Esophagus squamous epithelium (tissue), 5 donors: ENCODE measurements at places on chromosomes 6 and 20.

DNA sequence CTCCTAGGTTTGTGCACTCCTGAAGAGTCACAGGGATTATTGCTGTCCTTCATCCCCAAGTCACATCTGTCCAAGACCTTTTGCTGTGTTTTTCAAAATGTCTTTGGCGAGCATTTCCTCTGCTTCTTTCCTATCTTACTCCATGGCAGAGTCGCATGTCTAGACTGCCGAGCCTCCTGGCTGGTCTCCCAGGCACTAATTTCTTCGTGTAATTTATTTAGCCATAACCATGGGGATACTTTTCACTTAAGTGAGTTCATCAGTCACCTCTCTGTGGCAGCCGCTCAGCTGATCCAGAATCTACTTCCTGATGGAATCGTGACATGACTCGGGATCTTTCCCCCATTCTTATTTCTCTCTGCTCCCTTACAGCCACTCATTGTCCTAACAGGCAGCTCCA, 25.8 kb downstream of the ADGRF5 start:
- DNase-seq: no peak

GRCh38 chr20:40954521-40955165, 74.0 kb upstream of the TOP1 start:
- no peak for DNase-seq

GRCh38 chr6:30743099-30744053, 889 bp upstream of the FLOT1 start:
- DNase-seq: no peak

GRCh38 chr6:167146135-167146534, 11.6 kb downstream of the GPR31 start:
- no peak for DNase-seq

DNA sequence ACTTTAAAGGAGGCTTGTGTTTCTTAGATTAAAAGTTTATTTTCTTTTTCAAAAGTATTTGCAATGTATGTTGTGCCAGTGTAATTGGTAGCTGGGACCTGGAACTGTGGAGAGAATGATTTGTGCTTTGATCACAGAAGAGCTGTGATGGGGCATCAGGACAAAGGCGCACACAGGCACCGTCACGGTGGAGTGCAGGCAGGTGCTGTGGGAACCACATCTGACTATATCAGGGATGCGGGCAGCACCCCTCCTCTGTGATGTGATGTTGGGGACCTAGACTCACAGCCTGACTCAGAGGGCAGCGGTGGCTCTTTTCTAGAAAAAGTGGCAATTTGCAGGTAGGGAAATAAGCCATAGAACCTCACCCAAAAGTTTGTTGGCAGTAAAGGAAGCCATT, 34.5 kb downstream of the SYTL3 start:
- no peak for DNase-seq

DNA sequence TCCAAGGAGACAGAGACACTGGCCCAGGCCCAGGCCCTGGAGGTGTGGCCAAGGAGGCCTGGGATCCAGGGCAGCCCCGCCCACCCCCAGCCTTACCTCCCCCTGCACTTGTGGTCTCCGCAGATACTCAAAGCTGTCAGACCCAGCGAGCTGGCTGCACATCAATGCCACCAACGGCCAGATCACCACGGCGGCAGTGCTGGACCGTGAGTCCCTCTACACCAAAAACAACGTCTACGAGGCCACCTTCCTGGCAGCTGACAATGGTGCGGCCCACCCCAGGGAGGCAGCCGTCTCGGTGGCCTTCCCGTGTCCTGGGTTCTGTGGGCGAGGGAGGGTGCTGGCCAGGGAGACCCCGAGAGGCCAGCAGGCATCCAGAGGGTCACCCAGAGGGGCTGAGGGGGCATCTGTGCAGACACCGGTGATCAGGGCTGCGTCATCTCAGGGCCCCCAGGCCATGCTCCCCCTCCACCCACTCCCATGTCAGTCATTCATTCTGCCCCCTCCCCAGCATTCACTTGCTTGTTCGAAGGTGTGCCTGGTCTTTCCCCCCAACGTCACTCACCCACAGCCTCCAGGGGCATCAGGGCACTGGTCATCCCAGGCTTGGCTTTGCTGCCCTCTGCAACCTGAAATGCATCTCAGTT, 141.3 kb downstream of the TAF4 start:
- DNase-seq: no peak

GRCh38 chr20:58179083-58179431, 49.4 kb downstream of the ANKRD60 start:
- DNase-seq: no peak

GRCh38 chr6:26123947-26124780, 36.9 kb downstream of the HFE start:
- peak; percentile 72 for DNase-seq

- DNase-seq: no peak
These were observed 3.0 kb upstream of the TMEM14C start for GRCh38 chr6:10719964-10720264.

GRCh38 chr6:158849899-158850806, 31.0 kb upstream of the EZR start:
- DNase-seq: no peak

DNA sequence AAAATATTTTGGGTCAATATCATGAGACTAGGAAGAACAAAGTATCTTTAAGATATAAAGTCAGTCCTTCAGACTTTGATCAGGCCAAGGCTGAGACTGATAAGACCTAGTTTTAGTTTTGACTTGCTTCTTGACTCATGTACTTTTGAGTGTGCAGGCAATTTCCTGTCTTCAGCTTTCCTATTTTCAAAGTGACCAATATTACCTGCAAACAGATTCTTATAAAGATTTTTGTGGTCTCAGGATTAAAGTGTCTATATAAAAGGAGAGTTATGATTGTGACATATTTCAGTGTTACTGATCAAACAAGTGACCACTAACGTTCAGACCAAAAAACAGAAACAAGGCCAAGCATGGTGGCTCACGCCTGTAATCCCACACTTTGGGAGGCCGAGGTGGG, 36.0 kb upstream of the AKIRIN2 start:
- DNase-seq: no peak

GRCh38 chr6:106974336-106974998, at the start of gene CD24:
TSS of gene CD24 (minus strand) at chr6:106974729. CDS start at chr6:106974646, 83 bp downstream.
- DNase-seq: no peak

DNA sequence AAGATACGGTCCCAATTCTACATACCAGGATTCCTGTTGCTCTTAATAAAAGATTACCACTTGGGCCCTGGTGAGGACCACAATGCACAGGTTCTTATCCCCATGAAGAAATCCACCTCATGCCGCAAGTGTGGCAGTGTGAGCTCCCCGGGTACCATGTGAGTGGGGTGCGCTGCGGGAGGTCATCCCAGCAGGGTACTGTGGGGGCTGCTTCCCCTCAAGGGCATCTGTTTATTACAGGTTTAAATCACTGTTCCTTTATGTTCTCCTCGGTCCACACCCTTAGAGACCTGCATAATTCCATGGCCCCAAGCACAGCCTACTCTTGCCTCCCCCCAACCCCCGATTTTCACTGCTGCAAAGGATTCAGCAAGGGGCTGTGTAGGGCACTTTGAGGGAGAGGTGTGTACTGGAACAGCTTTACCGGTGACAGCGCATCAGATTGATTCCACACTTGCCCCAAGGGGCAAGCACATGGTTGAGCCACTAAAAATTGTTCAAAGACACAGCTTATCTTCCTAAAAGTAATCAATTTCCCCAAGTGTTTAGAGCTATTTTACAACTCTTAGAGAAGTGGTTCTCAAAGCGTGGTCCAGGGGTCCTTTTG, 6.2 kb downstream of the DIDO1 start:
- no peak for DNase-seq

GRCh38 chr6:34053721-34054120, 92.2 kb downstream of the GRM4 start:
- DNase-seq: no peak

DNA sequence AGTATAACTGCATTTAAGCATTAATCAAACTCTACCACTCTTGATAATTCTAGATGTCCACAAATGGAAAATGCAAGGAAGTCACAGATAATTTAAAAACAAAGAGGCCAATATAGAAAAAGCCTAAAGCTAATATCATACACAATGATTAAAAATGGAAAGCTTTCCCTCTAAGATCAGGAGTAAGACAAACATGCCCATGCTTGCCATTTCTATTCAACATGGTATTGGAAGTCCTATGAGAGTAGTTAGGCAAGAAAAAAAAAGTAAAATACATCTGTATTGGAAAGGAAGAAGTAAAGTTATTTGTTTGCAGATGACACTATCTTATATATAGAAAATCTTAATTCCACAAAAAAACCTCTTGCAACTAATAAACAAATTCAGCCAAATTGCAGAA, 164.6 kb upstream of the FERMT1 start:
- no peak for DNase-seq

GRCh38 chr6:20870493-20870892, 336.2 kb downstream of the CDKAL1 start:
- DNase-seq: no peak

DNA sequence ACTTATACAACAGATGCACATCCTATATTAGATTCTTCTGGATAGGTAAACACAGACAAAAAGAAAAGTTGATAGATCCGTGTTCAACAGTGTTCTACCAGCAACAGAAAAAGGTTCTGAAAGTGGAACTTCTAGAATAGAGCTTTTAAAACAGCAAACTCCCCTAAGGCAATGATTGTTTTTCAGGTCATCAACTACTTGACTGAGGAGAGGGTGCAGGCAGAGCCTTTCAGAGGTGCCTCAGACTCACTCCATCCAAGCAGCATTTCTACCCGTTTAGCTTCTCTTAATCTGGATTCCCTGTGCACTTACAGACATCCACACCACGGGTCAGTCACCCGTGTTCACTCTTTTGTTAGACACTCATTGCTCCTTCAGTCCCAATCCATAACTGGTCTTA, 28.9 kb downstream of the FYN start:
- no peak for DNase-seq

DNA sequence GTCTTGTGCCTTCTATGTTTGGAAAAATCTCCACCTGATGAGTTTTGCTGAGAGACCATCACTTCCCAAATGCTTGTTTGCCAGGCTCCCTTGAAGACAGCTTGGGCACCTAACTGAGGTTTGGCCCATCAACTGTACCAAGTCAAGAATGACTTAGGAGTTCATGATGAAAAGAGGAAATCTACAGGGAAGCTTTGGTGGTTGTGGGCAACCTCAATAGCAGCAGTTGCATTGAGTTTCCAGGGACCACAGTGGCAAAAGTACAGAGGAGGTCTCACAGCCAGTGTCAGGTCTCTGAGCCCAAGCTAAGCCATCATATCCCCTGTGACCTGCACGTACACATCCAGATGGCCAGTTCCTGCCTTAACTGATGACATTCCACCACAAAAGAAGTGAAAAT, 49.7 kb upstream of the PHACTR1 start:
- no peak for DNase-seq

- no peak for DNase-seq
These were observed 43.1 kb downstream of the SLC17A5 start for GRCh38 chr6:73610444-73611275.

DNA sequence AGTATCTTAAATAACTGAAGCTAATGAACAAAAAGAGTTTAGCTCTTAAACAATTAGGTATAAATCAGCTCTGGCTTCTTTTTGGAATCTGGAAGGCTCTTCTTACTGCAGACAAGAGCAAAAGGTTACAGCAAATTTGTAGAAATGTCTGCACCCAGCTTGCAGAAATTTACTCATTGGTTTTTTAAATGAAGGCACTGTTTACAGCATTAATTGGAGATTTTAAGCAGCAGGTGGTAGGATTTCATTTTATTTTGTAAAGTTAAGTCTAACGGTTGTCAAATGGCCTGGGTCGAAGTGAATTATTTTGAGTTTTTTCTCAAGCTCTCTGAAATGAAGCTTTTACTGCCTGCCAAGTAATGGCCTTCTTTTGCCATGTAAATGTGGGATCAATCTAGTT, 102.1 kb downstream of the NRSN1 start:
- no peak for DNase-seq

GRCh38 chr20:34532320-34532719, 16.1 kb downstream of the DYNLRB1 start:
- no peak for DNase-seq

DNA sequence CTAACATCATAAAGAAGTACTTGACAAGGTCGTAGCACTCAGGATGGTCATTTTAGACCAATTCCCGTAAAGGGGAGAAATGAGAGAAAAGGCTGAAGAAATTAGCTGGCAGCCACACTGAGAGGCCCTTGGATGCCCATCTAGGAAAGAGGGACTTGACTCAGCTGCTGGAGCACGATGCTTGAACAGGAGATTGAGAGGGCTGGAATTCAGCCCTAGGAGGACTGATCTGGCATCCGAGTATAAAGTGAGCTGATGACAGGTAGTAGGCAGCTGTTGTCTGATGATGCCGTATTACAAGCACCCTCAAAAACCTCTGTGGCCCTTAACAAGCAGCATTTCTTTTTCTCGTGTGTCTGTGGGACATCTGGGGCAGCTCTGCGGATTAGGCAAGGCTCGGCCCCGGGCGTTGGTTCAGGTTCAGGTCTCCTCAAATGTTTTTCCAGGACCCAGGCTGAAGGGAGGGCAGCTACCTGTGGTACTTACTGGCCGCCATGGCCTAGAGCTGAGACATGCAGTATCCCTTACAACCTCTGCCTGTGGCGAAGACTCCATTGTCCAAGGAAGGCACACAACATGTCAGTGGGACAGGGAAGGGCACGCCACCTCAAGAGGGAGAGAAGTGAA, 219.6 kb upstream of the SNX9 start:
- no peak for DNase-seq

- no peak for DNase-seq
These were observed 32.8 kb downstream of the DYNLT1 start for GRCh38 chr6:158611541-158612370.

- no peak for DNase-seq
These were observed 39.4 kb upstream of the MRPS10 start for GRCh38 chr6:42257063-42257462.

DNA sequence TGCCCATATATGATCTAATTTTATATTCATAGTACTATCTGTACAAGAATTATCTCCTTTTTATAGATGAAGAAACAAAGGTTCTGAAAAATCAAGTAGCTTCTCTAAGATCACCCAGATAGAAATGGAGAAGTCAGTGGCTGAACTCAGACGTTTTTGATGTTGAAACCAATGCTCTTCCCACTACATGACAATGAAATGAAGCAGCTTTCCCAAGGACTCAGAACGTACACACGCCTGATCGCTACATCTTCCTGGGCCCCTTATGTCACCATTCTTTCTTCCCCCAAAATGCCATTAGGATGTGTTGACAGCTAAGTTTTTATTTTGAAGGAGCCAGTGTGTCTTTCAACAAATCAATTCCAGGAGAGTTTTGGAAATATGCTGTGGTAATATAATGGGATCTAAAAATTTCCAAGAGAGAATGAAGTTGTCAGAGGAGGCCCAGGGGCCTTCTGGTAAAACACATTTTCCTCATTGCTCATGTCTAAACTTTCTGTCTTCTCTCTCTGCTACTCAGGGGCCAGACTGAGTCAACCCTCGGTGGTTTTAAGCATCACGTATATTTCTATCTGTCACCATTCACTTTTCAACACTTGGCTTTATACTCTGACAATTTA, 98.1 kb upstream of the COL21A1 start:
- no peak for DNase-seq

- no peak for DNase-seq
These were observed 35.5 kb upstream of the ZNF133 start for GRCh38 chr20:18252597-18253451.

GRCh38 chr6:34819571-34820480, 27.9 kb downstream of the BLTP3A start:
- no peak for DNase-seq
